ENCODE measurements at places on chromosomes 5 and 9. TPM values are rescaled to one million over a fixed set of nuclear protein-coding genes. Genes with fewer than 3 reads are reported as not detected.

DNA sequence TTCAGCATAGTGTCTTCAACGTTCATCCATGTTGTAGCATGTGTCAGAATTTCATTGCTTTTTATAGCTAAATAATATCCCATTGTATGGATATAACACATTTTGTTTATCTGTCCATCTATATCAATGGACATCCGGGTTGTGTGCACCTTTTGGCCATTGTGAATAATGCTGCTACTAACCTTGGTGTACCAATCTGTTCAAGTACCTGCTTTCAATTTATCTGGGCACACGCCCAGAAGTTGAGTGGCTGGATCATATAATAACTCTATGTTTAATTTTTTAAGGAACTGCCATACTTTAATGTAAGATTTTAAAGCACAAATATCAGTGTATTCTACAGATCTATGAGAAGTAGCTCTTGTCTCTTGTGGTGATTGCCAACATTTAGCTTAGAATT lies 43.5 kb downstream of the SCAI start:
- DNase-seq = no peak

- DNase-seq = no peak
Measured at GRCh38 chr9:614431-614830, 227.1 kb upstream of the DMRT1 start.

GRCh38 chr9:76441551-76442322 lies 17.2 kb upstream of the GCNT1 start:
- DNase-seq = no peak

GRCh38 chr5:1481266-1481958 lies 36.2 kb upstream of the SLC6A3 start:
- no peak for DNase-seq

GRCh38 chr9:82148426-82148810 lies 159.8 kb downstream of the SPATA31D1 start:
- no peak for DNase-seq

DNA sequence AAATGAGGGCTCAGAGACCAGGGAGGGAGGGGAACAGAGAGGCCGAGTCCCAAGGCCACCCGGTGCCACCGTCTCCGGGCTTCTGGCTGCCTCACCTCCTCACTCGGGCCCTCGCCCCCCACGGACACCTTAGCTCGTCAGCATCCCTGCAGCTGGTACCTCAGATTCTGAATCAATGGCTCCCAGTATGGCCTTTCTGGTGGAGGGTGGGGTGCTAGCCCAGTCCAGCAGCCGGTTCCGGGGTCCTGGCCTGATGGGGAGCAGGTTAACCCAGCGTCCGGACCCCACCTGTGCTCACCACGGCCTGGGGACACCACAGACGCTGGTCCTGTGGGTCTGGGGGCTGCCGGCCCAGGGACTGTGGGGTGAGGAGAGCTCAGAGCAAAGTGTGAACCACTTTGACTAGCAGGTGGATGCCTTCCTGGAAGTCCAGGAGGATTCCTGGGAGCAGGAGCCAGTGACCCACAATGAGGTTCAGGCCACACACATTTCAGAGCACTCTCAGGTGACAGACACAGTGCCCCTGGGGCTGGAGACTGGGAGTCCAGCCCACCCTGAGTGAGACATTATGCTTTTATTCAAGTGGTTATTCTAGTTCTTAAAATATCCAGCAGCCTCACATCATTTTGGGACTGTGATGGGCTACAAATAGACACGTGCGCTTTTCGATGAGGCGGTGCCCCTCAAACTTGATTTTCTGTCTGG lies 53.3 kb downstream of the AHRR start:
- peak; percentile 69 for DNase-seq

DNA sequence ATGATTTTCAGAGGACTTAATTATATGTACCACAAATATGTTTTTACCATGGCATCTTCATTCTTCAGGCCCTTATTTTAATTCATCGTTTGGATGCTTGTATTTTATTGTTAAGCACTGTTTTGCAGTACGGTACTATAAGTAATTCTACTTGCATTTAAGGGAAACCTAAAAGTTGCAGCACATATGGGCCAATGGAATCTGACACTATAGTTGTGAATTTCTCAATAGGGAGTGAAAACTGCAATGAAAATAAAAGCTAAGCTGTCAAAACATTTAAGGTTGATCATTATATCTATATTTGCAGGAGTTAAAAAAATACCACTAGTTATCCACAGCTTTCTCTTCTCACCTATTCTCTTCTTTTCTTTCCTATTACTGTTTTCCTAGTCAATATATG lies 1071.8 kb downstream of the MAT2B start:
- DNase-seq = no peak

DNA sequence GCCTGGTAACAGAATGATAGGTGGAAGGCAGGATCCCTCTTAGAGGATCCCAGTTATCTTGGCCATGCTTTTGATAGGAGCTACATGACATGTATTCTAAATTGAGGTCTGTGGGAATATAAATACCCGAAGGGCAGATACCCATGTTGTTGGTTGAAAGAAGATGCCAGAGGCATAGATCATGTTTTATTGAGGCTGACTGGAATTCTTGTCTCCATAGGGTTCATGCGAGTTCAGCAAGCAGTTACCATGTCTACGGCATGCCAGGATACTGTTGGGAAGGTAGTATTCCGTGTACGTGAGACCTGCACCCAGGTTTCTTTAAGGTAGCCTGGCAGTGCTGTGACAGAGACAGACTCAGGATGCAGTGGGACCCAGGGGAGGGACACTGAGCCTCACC lies 230.7 kb downstream of the NR3C1 start:
- no peak for DNase-seq

DNA sequence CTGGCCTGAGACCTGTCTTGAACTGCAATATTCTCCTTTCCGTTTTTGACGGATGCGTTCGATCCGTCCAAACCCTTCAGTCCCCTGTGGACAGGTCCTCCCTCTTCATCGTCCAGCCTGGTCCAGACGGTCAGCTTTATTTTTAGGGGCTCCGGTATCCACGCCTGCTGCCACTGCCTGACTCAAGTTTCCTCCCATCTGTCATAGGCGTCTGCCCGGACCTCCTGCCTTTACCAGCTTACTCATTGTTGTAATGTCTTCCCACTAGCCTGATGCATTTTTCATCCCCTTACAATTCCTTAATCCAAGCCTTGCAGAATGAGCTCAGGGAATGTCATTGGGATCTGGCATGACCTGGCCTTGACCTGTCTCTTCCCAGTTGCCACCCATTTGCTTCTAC lies 145.8 kb downstream of the TENT4A start:
- DNase-seq = no peak

GRCh38 chr5:178519155-178519554 lies 71.0 kb downstream of the COL23A1 start:
- DNase-seq = no peak

GRCh38 chr9:18478501-18479361 lies 4.8 kb downstream of the ADAMTSL1 start:
- DNase-seq = no peak

DNA sequence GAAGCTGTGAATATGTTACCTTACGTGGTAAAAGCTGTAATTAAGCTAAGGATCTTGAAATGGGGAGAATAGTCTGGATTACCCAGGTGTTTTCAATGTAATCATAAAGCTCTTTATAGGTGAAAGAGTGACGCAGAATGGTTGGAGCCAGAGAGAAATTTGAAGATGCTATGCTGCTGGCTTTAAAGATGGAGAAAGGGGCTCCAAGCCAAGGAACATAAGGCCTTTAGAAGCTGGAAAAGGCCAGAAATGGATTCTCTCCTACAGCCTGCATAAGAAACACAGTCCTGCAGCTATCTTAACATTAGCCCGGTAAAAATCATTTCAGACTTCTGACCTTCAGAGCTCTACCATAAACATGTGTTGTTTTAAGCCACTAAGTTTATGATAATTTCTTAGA lies 243.3 kb upstream of the VLDLR start:
- DNase-seq = no peak

DNA sequence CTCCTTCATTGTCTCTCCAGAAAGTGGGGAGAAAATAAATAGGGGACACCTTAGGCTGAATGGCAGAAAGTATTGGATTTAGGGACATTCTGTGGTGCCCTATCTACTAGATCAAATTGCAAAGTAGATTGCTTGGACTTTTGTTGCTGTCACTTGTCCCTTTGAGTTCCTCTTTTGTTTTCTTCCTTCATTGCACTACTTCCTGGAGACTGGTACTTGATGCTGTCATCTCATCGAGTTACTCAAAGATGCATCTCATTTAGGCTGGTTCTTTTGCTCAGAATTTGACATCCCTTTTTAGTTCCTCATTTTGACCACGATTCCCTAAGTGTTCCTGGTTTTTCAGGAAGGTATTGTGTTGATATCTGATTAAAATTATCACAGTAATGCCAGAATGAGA lies 137.6 kb downstream of the ADGRV1 start:
- no peak for DNase-seq

GRCh38 chr5:80978772-80979317 lies 18.7 kb downstream of the RASGRF2 start:
- DNase-seq = no peak

DNA sequence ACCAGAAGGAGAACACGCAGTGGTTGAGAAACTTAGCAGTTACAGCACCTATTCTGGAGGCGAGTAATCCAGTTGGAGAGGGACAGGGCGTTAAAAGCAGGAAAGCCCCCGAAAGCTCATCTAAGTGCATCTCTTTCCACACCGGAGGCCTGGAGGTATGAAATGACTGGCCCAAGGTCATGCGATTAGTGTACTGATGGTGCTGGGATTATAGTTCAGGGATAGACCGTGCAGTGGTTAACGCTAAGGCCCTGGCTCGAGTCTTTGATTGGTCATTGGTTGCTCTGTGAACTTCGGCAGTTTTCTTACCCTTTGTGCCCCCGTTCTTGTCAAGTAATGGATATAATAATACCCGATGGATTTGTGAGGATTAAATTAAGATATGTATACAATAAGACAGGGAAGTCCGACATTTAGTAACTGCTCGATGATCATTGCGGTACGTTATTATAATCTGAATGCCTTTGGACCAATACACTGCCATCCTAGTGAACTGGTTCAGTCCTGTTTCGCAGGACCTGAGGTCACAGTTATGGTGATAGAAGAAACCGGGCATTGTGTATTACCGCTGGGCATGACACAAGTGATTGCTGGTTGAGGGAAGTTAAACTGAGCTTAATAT lies 960 bp downstream of the CANX start:
- DNase-seq = no peak

DNA sequence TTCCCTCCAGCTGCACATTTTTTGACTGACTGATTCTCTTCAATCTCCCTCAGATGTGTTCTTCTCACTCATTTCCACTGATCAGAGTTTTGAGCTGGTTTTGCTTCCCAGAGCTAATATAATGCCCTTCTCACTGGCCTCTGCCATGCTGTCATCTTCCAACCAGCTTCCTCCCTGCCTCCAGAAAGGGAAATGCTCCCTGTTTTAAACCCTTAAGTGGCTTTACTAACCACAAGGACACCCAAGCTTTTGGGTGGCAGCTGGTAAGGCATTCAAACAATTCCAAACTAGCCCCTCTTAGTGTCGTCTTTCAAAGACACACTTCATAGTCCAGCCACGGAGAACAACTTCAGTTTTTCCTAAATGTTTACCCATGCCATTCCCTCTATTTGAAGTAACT lies 172.5 kb downstream of the CRB2 start:
- no peak for DNase-seq

DNA sequence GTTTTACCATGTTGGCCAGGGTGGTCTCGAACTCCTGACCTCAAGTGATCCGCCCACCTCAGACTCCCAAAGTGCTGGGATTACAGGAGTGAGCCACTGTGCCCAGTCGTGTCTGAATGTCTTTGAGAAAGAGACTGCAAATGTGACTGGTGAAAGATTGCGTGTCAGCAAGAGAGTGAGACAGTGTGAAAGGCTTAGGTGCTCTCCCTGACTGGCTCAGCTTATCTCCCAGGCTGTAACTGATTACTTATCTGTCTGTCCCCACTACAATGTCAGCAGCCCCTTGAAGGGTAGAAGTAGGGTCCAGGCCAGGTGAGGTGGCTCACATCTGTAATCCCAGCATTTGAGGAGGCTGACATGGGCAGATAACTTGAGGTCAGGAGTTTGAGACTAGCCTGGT lies 3.4 kb upstream of the FGFR4 start:
- DNase-seq = no peak

GRCh38 chr5:181259974-181260719 lies 796 bp downstream of the TRIM52 start:
- DNase-seq = peak; percentile 65

GRCh38 chr9:115944166-115944948 lies 209.2 kb upstream of the PAPPA start:
- no peak for DNase-seq

GRCh38 chr5:42043400-42043799 lies 118.3 kb downstream of the FBXO4 start:
- no peak for DNase-seq

- DNase-seq = no peak
Measured at GRCh38 chr5:44807269-44807668, 1.5 kb upstream of the MRPS30 start.

- no peak for DNase-seq
Measured at GRCh38 chr5:113062869-113063508, 86.4 kb downstream of the DCP2 start.

- DNase-seq = peak; percentile 27
Measured at GRCh38 chr5:79229357-79230174, 6.4 kb upstream of the JMY start.

GRCh38 chr5:159210210-159210661 lies 883 bp upstream of the RNF145 start:
- DNase-seq = no peak

DNA sequence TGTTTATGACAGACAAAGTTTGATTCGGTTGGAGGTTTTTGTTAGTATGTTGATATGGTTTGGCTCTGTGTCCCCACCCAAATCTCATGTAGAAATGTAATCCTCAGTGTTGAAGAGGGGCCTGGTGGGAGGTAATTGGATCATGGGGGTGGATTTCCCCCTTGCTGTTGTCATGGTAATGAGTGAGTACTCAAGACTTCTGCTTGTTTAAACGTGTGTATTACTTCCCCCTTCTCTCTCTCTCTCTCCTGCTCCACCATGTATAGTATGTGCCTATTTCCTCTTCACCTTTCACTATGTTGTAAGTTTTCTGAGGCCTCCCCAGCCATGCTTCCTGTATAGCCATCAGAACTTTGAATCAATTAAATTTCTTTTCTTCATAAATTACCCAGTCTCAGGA lies 415.1 kb downstream of the HCN1 start:
- no peak for DNase-seq

GRCh38 chr5:52620315-52620714 lies 167.4 kb upstream of the ITGA1 start:
- DNase-seq = no peak

The SLC34A1 gene
- 0.13 TPM for total RNA-seq

The CAVIN4 gene
- 0.35 TPM for total RNA-seq

The CANX gene
- 260 TPM for total RNA-seq

The APC gene
- total RNA-seq = 71.1 TPM

The FGD3 gene
- total RNA-seq = 72.6 TPM

The C5orf46 gene
- not detected for total RNA-seq

The CYLC2 gene
- not detected for total RNA-seq

The AMBP gene
- total RNA-seq = 1.6 TPM

The PCDHGB7 gene
- 6.0 TPM for total RNA-seq

The ZSWIM6 gene
- total RNA-seq = 19.5 TPM

The SLC6A18 gene
- total RNA-seq = not detected

The HAPLN1 gene
- total RNA-seq = not detected

The SCAMP1 gene
- total RNA-seq = 28.2 TPM

The SSNA1 gene
- 40.5 TPM for total RNA-seq

The FYB1 gene
- 232 TPM for total RNA-seq

The CCL21 gene
- 151 TPM for total RNA-seq

The PLAC8L1 gene
- total RNA-seq = not detected
